ENCODE measurements at places on chromosomes 2 and 18. TPM values are rescaled to one million over a fixed set of nuclear protein-coding genes. Genes with fewer than 3 reads are reported as not detected.
A peak's percentile ranks its signal among the peaks of the same experiment; 100 is the strongest.

PGAP1 gene
- 5.8 TPM for total RNA-seq

LCT gene
- total RNA-seq, result not detected

ZCCHC2 gene
- total RNA-seq, result 23.4 TPM

CTAGE1 gene
- total RNA-seq, result not detected

DNA sequence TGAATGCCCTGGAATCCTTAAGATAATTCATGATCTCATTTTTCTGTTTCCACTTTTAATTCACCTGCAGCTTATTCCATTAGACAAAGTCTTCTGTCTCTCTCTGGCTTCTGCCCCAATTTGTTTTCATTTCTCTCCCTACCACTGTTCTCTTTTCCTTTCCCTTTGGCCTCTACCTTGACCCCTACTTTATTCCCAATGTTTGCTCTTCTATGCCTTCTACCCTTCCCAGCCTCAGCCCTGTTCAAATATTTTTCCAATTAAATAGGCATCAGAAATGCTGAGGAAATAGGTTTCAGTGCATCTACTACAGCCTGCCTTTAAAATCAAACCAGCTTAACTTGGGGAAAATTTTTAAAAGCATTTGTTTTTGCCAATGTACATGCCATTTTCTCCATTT lies 443.7 kb upstream of the CWC22 start:
- no peaks in the 10 kb centered on the region for H3K27me3 ChIP-seq
- no peak overlapping the region for H3K27ac ChIP-seq
- no peaks in the 10 kb centered on the region for H3K4me1 ChIP-seq
- no peak for DNase-seq

DNA sequence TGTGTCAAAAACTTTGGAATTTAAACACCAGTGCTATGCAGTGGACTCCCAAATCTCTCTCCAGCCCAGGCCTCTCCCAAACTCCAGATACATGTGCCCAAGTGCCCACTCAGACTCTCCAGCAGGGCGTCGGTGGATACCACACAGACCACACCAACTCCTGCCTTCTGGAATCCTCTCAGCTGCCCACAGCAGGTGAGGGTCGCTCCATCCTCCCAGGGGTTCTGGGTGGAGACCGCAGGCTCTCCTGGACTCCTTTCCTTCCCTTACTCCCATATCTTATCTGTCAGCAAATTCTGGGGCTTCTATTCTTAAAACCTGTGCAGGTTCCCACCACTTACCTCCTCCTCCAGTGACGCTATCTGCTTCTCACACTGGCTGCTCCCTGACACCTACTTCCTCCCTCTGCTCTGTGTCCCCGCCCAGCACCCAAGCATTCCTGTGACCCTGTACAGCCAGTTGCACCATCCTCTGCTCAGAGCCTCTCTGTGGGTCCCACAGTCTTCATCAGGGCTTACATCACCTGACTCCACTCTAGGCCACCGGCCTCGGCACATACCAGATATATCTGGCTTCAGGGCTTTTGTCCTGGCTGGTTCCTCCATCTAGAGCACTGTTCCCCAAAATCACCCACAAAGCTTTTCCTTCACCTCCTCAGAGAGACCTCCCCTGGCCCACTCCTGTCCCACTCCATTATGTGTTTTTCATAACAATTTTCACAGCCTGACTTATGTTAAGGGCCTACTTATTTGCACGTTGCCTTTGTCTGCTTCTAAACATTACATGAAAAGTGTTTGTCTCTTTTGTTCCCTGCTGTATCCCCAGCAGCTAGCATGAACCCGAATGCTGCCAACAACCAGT lies 2.6 kb upstream of the IMP4 start:
- peaks cover 23% of the 10 kb centered on the region for H3K4me1 ChIP-seq
- DNase-seq, result no peak
- peaks cover 6% of the 10 kb centered on the region for H3K36me3 ChIP-seq
- H3K27me3 ChIP-seq, result no peaks in the 10 kb centered on the region

DNA sequence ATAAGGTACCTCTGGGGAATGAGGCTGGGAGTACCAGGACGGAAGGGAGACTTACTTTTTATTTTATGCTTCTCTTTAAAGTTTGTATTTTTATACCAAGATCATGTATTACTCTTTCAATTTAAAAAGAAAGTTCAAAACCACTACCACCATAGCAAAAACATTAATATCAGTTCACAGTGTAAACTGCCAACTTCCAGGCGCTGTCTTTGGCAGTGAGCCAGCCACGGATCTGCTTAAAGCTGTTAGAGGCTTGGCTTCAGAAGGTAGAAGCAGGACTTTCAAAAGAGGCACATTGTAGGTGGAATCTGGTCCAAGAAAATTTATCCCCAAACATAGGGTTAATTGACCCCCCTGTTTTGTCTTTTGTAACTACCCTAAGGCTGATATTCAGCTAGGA lies 74.8 kb downstream of the B3GNT2 start:
- no peaks in the 10 kb centered on the region for H3K4me1 ChIP-seq
- H3K27ac ChIP-seq, result no peak overlapping the region
- H3K27me3 ChIP-seq, result no peaks in the 10 kb centered on the region
- no peaks in the 10 kb centered on the region for H3K36me3 ChIP-seq
- peak; percentile 72 for DNase-seq

- DNase-seq, result no peak
- no peak overlapping the region for H3K4me3 ChIP-seq
- no peaks in the 10 kb centered on the region for H3K36me3 ChIP-seq
- no peak overlapping the region for H3K27ac ChIP-seq
- H3K4me1 ChIP-seq, result no peaks in the 10 kb centered on the region
These were observed 62.0 kb upstream of the MRPS9 start for GRCh38 chr2:104975851-104976250.

- no peak overlapping the region for H3K27ac ChIP-seq
- peaks cover 31% of the 10 kb centered on the region for H3K4me1 ChIP-seq
- no peak for DNase-seq
- H3K4me3 ChIP-seq, result peak overlapping the region; percentile 28
- peaks cover 87% of the 10 kb centered on the region for H3K27me3 ChIP-seq
These were observed 3.5 kb downstream of the ADCYAP1 start for GRCh38 chr18:907885-908757.
